Nephron progenitor cell (in vitro differentiated cells): ENCODE measurements at places on chromosomes 1 and 21.
A peak's percentile ranks its signal among the peaks of the same experiment; 100 is the strongest.

GRCh38 chr1:225461533-225462428, 33.9 kb upstream of the LBR start:
- no peak for DNase-seq

- DNase-seq: no peak
These were observed 37.0 kb upstream of the ZNF496 start for GRCh38 chr1:247368490-247369145.

GRCh38 chr1:61322008-61322744, 239.8 kb downstream of the NFIA start:
- DNase-seq: no peak

- DNase-seq: peak; percentile 85
These were observed 55.7 kb upstream of the CD1D start for GRCh38 chr1:158124999-158125398.

GRCh38 chr1:99986656-99987225, 16.9 kb downstream of the SLC35A3 start:
- no peak for DNase-seq

GRCh38 chr1:32321712-32322291, 14.2 kb downstream of the MARCKSL1 start:
- DNase-seq: no peak

DNA sequence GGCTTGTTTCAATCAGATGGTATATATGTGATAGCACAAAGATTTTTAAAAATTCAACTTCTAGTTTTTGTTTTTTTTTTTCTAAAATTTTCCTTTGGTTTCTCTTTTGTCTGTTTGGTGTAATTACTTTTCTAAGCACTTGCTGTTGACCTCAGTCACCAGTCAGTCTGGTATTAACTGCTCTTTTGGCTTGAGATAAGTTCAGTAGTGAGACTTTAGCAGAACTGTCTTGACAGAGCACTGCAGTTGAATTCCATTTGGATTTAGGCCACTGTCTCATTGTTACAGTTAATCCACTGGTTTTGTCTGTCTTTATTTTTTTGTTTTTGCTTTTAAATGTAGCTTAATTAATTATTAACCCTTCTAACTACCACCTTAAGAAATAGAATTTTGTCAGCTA, 36.2 kb downstream of the OSBPL9 start:
- no peak for DNase-seq

DNA sequence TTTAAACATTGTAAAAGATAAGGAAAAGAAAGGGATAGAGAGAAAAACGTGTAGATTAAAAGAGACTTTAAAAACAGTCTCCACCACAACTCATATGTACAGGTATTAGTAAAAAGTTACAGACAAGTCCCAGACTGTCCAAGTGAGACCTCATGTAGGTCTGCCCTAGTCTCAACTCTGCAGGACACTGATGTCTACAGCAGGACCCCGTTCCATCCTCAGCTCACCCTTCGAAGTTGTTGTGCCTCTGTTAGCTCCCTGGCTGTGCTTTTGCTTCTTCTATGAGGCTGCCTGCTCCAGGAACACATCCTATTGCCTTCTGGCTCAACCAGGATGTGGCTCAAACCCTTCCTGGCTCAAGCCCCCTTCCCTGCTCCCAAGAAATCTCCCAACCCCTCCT, 72.9 kb upstream of the FBXO28 start:
- no peak for DNase-seq

- DNase-seq: no peak
These were observed 39.6 kb downstream of the FCER1A start for GRCh38 chr1:159341736-159342135.

DNA sequence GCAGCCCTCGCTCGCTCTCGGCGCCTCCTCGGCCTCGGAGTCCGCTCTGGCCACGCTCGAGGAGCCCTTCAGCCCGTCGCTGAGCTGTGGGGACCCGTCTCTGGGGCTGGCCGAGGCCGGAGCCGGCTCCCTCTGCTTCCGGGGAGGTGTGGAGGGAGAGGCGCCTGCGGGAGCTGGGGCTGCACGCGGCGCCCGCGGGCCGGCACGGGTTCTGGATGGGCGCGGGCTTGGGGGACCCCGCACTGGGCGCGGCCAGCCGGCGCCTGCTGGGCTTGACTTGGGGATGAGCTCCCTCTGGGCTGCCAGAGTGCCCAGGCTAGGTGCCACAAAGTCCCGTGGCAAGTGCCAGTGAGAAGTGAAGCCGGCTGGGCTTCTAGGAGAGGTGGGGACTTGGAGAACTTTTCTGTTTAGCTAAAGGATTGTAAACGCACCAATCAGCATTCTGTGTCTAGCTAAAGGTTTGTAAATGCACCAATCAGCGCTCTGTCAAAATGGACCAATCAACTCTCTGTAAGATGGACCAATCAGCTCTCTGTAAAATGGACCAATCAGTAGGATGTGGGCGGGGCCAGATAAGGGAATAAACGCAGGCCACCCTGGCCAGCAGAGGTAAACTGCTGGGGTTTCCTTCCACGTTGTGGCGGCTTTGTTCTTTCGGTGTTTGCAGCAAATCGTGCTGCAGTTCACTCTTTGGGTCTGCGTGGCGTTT, 20.2 kb downstream of the EXOC8 start:
- DNase-seq: no peak

- no peak for DNase-seq
These were observed 54.3 kb upstream of the GALNT2 start for GRCh38 chr1:230012741-230013140.

GRCh38 chr1:229191066-229191674, 79.7 kb upstream of the RAB4A start:
- no peak for DNase-seq

- no peak for DNase-seq
These were observed 40.6 kb downstream of the KIF26B start for GRCh38 chr1:245195398-245195797.

DNA sequence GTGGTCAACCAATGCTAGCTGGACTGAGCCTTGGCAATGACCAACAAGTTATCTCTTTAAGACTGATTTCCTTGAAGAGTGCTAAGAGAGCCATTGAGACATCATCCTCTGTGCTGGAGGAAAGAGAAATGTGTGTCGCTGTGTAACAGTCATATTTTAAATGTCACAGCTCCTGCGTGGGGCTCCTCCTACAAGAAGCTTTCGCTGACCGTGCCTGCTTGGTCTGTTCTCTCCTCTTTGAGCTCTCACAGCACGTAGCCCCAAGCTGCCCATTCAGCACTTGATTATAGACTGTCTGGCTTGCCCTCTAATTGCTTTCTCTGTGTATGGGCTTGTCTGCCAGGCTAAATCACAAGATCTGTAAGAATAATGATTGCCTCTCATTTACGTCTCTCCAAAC, 221.3 kb downstream of the FOXD2 start:
- no peak for DNase-seq
